ENCODE measurements at places on chromosomes 2 and 18. TPM values are rescaled to one million over a fixed set of nuclear protein-coding genes. Genes with fewer than 3 reads are reported as not detected.
A peak's percentile ranks its signal among the peaks of the same experiment; 100 is the strongest.

COBLL1 gene
- total RNA-seq, result 12.5 TPM

SERPINB10 gene
- total RNA-seq, result not detected

- no peak for DNase-seq
Observed at GRCh38 chr2:182921234-182921633, 54.8 kb upstream of the FRZB start.

GRCh38 chr2:85401464-85401805 is 8.7 kb downstream of the CAPG start:
- no peak for DNase-seq

DNA sequence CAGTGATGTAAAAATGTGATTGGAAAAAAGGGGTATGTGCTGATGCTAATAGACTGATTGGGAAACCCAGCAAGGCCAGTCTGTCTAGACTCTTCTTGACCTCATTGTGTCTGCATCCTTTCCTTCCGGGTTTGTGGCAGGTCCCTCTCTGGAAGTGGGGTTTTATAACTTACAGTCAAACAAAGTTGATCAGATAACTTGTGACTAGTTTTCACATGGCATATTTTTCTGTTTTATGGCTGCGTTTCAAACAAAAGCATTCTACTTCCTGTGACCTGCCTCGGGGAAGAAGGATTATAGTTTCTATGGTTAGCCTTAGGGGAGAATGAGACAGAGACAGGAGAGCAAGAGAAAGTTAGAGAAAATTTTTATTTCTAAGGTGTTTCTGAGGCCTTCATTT is 188.7 kb upstream of the HNMT start:
- DNase-seq, result no peak

- peak; percentile 89 for DNase-seq
Observed at GRCh38 chr18:46253498-46253897, 149.3 kb downstream of the HAUS1 start.

- no peak for DNase-seq
Observed at GRCh38 chr2:124646166-124646815, 621.2 kb downstream of the CNTNAP5 start.

DNA sequence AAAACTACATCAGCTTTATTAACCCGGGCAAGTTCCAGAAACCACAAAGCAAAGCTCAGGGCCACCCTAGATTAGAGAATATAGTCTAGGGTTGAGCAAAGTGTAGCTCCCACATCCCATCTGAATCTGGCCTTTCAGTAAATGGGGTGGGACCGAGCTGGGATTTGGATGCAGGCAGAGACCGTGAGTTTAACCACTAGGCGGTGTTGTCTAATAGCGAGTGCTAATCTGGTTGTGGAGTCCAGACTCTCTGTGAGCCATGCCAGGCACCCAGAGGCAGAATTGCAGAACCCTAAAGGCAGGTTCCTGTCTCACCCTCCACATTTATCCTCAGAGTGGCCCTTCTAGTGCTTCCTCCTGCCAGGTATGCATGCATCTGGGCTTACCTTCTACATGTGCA is 435.9 kb downstream of the TSN start:
- peak; percentile 15 for DNase-seq

GRCh38 chr2:12705230-12705629 is 11.5 kb upstream of the TRIB2 start:
- no peak for DNase-seq

GRCh38 chr2:240507778-240508251 is 50.0 kb downstream of the ANKMY1 start:
- no peak for DNase-seq

- DNase-seq, result no peak
Observed at GRCh38 chr2:191257934-191258333, 12.7 kb downstream of the MYO1B start.

GRCh38 chr2:128702616-128703015 is 383.9 kb upstream of the HS6ST1 start:
- no peak for DNase-seq
